Panc1 (cell line): ENCODE measurements at places on chromosomes 1 and 21. TPM values are rescaled to one million over a fixed set of nuclear protein-coding genes. Genes with fewer than 3 reads are reported as not detected.

The LAMC2 gene
- total RNA-seq: 8.3 TPM

DNA sequence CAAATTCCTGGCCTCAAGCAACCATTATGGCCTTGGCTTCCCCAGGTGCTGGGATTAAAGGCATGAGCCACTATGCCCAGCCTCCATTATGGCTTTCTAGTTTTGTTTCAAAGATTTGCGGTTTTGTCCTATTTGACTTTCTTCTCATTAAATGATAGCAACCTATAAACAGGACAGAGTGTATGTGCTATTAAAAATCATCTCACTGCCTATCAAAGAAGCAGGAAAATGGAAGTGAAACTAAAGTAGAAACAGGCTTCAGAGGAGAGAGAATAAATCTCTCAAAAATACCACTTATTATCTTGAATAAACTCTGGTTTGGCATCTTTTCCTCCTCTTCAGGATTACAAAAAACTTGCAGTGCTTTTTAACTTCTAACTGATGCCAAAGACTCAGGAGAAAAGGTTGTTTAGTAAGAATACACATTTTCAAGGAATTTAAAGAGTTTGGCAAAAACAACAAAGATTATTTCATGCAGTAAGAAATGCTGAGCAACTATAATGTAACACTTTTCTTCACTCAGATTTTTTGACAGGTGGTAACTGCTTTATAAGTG lies 28.7 kb downstream of the ACBD3 start:
- no peaks in the 10 kb centered on the region for H3K4me1 ChIP-seq
- no peak overlapping the region for H3K27ac ChIP-seq
- H3K36me3 ChIP-seq: peaks cover 26% of the 10 kb centered on the region
- H3K27me3 ChIP-seq: no peaks in the 10 kb centered on the region
- no peak overlapping the region for H3K4me3 ChIP-seq
- no peak for DNase-seq

The NBPF15 gene
- 68.3 TPM for total RNA-seq

The KRTAP7-1 gene
- total RNA-seq: not detected

The SERPINC1 gene
- total RNA-seq: 0.64 TPM

The BATF3 gene
- 2.4 TPM for total RNA-seq

GRCh38 chr1:203364094-203364801 lies 13.3 kb upstream of the FMOD start:
- no peak overlapping the region for H3K4me3 ChIP-seq
- no peaks in the 10 kb centered on the region for H3K36me3 ChIP-seq
- H3K27ac ChIP-seq: no peak overlapping the region

The KRTAP12-2 gene
- not detected for total RNA-seq

The ADGRB2 gene
- 34.8 TPM for total RNA-seq

- H3K4me1 ChIP-seq: no peaks in the 10 kb centered on the region
- no peaks in the 10 kb centered on the region for H3K27me3 ChIP-seq
- H3K36me3 ChIP-seq: no peaks in the 10 kb centered on the region
- no peak for DNase-seq
- no peak overlapping the region for H3K27ac ChIP-seq
- H3K4me3 ChIP-seq: no peak overlapping the region
These were observed 37.6 kb upstream of the BTG3 start for GRCh38 chr21:17650292-17650691.

GRCh38 chr21:26041431-26042180 lies 129.0 kb downstream of the APP start:
- no peaks in the 10 kb centered on the region for H3K27me3 ChIP-seq
- no peak overlapping the region for H3K4me3 ChIP-seq
- no peaks in the 10 kb centered on the region; the same call in 1 of the 2 replicates for H3K4me1 ChIP-seq
- no peak for DNase-seq
- H3K36me3 ChIP-seq: peaks cover 5% of the 10 kb centered on the region; the same call in 1 of the 2 replicates

The CDC73 gene
- total RNA-seq: 78.2 TPM

GRCh38 chr1:19420606-19421005 lies 64.7 kb downstream of the CAPZB start:
- peaks cover 4% of the 10 kb centered on the region; the same call in 1 of the 2 replicates for H3K36me3 ChIP-seq
- H3K27me3 ChIP-seq: no peaks in the 10 kb centered on the region
- peaks cover 33% of the 10 kb centered on the region for H3K4me1 ChIP-seq
- no peak overlapping the region for H3K4me3 ChIP-seq
- H3K27ac ChIP-seq: peak overlapping the region; percentile 54; the same call in 1 of the 2 replicates

DNA sequence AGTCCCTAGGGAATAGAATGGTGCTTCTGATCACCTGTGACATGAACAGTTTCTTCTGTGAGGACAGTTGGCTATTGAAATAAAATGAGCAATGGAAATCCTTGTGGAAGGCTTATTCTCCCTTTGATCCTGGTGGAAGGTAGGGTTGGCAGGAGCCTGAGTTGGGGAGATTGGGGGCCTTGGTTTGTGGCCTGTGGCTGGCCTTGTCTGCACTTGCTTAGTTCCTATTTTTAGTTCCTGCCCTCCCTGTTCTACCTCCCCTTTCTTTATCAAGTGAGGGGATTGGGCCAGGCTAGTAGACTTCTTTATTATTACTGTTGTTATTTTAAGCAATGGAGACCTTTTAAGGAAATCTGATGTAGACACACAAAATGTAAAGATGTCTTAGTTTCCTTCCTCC lies 8.2 kb downstream of the DMRTB1 start:
- no peaks in the 10 kb centered on the region for H3K36me3 ChIP-seq
- H3K27ac ChIP-seq: no peak overlapping the region
- H3K27me3 ChIP-seq: no peaks in the 10 kb centered on the region
- no peak for DNase-seq
- no peak overlapping the region for H3K4me3 ChIP-seq

The SLC2A5 gene
- 0.26 TPM for total RNA-seq

DNA sequence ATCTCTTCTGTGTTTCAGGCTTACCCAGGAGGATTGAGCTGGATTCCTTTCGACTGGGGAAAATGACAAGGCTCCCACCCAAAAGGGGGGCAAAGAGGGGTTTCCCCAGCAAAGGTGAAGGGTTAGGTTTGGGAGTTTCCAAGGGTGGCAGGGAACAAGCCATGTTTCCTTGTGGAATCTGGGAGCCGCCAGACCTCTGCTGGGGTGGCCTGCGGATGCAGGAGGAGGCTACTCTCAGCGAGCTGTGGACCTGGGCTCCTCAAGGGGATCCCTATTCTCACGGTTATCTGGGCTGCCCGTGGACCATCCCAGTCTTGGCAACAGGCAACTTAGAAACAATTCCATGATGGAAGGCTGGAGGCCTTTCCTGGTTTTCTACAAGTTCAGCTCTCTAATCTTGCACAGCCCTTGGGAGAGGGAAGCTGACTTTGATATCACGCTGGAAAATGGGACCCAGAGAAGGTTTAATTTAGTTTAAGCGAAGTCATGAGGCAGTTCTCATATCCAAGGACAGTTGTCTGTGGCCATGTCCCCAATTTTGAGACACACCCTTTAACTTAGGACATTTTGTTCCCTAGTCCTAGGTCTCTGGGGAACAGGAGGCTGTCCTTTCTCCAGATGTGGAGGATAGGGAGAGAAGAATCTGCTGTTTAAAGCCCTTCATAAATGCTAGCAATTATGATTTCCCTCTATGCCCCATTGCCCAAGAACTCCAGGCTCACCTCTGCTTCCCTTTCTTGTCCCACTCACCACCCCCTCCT lies 24.7 kb upstream of the STUM start:
- H3K27me3 ChIP-seq: peaks cover 3% of the 10 kb centered on the region
- no peak for DNase-seq
- no peak overlapping the region for H3K27ac ChIP-seq
- no peaks in the 10 kb centered on the region for H3K4me1 ChIP-seq
- H3K4me3 ChIP-seq: no peak overlapping the region

DNA sequence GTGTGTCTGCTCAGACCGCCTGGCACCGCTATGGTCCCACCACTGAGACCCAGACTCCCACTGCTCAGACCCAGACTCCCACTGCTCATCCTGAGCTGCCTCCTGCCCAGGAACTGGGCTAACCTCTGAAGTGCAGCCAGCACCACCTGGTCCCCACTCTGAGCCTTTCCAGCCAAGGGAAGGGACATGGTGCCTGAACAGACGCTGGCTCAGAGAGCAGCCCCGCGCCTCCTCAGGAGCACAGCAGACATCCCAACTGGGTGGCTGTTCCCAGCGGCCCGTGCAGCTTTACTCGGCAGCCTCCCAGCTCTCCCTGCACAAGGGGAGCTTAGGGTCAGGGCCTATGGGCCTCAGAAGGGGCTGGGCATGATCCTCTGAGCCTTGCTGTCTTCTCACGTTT lies 27.8 kb upstream of the CNTN2 start:
- H3K27ac ChIP-seq: no peak overlapping the region
- no peaks in the 10 kb centered on the region for H3K4me1 ChIP-seq
- H3K36me3 ChIP-seq: no peaks in the 10 kb centered on the region
- DNase-seq: no peak
- no peaks in the 10 kb centered on the region for H3K27me3 ChIP-seq

- peaks cover 19% of the 10 kb centered on the region; the same call in 1 of the 2 replicates for H3K4me1 ChIP-seq
- H3K4me3 ChIP-seq: no peak overlapping the region
- no peaks in the 10 kb centered on the region for H3K27me3 ChIP-seq
- no peak for DNase-seq
These were observed 15.9 kb upstream of the CEP350 start for GRCh38 chr1:179938752-179939151.
